Ascending aorta (tissue), 2 donors: ENCODE measurements at places on chromosomes 12 and 14.
A peak's percentile ranks its signal among the peaks of the same experiment; 100 is the strongest.

DNA sequence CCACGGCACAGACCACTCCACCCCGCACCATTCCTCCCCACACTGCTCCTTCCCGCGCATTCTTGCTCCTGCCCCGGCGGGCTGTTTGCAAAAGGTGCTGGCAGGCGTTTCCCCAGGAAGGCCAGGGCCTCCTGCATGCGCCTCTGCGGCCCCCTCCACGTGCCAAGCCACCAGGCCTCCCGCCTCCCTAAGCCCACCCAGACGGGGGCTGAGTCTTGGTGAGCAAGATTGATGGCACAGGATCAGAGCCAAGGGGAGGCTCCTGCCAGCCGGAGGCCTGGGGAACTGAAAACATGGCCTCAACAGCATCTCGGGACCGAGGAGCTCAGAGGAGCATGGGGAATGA lies 328.3 kb upstream of the DIO3 start:
- no peak overlapping the region for H3K27ac ChIP-seq
- H3K4me1 ChIP-seq, result no peaks in the 10 kb centered on the region
- DNase-seq, result no peak

GRCh38 chr14:89957791-89958190 lies 2.1 kb downstream of the TDP1 start:
- no peaks in the 10 kb centered on the region for H3K27me3 ChIP-seq
- no peaks in the 10 kb centered on the region for H3K36me3 ChIP-seq
- H3K4me3 ChIP-seq, result no peak overlapping the region
- no peak for DNase-seq
- H3K27ac ChIP-seq, result no peak overlapping the region

DNA sequence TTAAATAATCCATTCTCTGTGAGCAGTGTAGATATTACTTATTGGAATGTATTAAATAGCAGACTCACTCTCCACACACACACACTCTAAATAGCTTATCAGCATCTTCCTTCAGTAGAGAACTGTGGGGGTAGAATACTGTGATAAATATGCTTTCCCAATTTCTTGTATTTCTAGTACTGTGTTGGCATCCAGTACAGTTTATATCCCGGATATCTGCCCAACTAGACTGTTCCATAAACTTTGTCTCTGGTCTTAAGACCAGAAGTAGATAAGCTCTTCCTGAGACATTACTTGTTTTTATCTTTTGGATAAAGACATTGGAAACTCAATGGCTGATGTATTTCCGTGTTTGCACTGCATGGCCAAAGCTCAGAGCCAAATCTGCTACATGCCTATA lies 136.2 kb upstream of the PDZRN4 start:
- no peaks in the 10 kb centered on the region for H3K36me3 ChIP-seq
- H3K4me3 ChIP-seq, result no peak overlapping the region
- peaks cover 2% of the 10 kb centered on the region for H3K4me1 ChIP-seq
- no peak for DNase-seq

GRCh38 chr12:69884386-69884785 lies 59.4 kb downstream of the MYRFL start:
- H3K4me3 ChIP-seq, result no peak overlapping the region
- no peaks in the 10 kb centered on the region for H3K27me3 ChIP-seq
- no peak for DNase-seq

DNA sequence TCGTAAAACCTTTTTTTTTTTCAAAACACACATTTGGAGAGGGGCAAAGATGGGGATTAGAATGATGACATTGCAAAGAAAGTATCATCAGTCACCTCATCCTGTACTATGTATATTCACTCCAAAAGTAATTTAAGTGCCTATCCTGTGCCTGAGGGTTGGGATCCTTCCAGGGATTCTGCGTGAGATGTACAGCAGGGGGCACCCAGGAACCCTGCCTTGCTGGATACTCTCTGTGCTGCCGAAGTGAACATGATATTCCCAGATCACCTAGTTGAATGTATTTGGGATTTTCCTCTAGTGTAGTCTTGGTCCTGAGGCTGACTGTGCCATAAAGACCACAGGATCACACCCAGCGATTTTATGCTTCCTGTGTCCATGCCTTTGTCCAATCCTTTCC lies 372.7 kb downstream of the IPO8 start:
- H3K27ac ChIP-seq, result no peak overlapping the region
- H3K4me1 ChIP-seq, result no peaks in the 10 kb centered on the region
- no peak overlapping the region for H3K4me3 ChIP-seq
- no peak for DNase-seq
- H3K36me3 ChIP-seq, result no peaks in the 10 kb centered on the region
- H3K27me3 ChIP-seq, result no peaks in the 10 kb centered on the region

GRCh38 chr12:56079723-56080555 lies at the start of gene ERBB3:
TSS of gene ERBB3 (plus strand) at chr12:56080165. CDS start at chr12:56080301, 136 bp downstream.
- H3K36me3 ChIP-seq, result no peaks in the 10 kb centered on the region
- peak within 1 kb of the TSS; percentile 72 for H3K4me3 ChIP-seq
- H3K27ac ChIP-seq, result peak within 1 kb of the TSS; percentile 75
- H3K27me3 ChIP-seq, result no peaks in the 10 kb centered on the region
- peak; percentile 31 for DNase-seq

- peak overlapping the region; percentile 41 for H3K4me3 ChIP-seq
- H3K36me3 ChIP-seq, result no peaks in the 10 kb centered on the region
- H3K27ac ChIP-seq, result no peak overlapping the region
- no peaks in the 10 kb centered on the region for H3K27me3 ChIP-seq
- H3K4me1 ChIP-seq, result no peaks in the 10 kb centered on the region
Measured at GRCh38 chr12:2783936-2784600, 10.7 kb upstream of the FKBP4 start.

DNA sequence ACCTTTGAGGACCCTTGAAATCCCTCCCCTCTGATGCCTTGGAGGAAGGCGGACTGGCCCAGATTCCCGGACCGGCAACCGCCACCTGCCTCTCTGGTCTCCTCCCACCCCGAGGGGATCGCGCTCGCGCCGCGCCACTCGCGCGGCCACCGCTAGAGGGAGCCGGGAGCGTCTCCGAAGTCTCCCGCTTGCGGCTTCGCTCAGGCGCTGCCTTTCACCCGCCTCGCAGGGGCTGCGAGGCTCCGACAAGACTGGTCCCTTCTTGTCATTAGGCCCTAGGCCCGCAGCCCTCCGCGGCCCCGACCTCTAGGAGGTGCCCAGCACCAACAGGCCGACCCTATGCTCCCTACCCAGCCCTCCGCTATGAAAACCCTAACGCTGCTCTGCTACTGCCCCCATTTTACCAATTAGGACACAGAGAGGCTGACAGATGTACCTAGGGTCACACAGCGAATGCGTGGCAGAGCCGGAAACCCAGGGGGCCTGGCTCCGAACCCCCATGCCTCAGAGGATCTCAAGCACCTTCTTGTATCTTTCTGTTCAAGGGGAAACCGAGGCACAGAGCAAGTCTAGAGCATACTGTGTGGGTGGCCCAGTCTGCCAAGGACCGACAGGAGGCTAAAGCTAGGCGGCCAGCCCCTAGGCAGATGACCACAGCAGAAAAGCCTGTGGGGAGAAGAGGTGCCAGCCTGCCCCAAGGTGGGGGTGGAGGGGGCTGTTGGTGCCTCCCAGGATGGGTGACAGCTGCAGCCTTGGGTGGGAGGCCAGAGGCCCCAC lies 21.4 kb upstream of the VSX2 start:
- peaks cover 4% of the 10 kb centered on the region for H3K27me3 ChIP-seq
- peak overlapping the region; percentile 42 for H3K4me3 ChIP-seq
- no peaks in the 10 kb centered on the region for H3K36me3 ChIP-seq
- H3K4me1 ChIP-seq, result no peaks in the 10 kb centered on the region
- no peak overlapping the region for H3K27ac ChIP-seq

- H3K27ac ChIP-seq, result no peak overlapping the region
- no peaks in the 10 kb centered on the region for H3K36me3 ChIP-seq
- DNase-seq, result peak; percentile 52
- no peaks in the 10 kb centered on the region for H3K27me3 ChIP-seq
- H3K4me1 ChIP-seq, result peaks cover 10% of the 10 kb centered on the region
Measured at GRCh38 chr14:99157676-99158075, 114.3 kb downstream of the BCL11B start.

GRCh38 chr14:90676912-90677311 lies 139.3 kb downstream of the TTC7B start:
- peaks cover 9% of the 10 kb centered on the region for H3K4me1 ChIP-seq
- H3K4me3 ChIP-seq, result no peak overlapping the region
- DNase-seq, result no peak
- peak overlapping the region; percentile 92 for H3K27ac ChIP-seq

- DNase-seq, result no peak
- H3K27me3 ChIP-seq, result no peaks in the 10 kb centered on the region
- H3K4me1 ChIP-seq, result no peaks in the 10 kb centered on the region
Measured at GRCh38 chr14:58501214-58501816, 73.8 kb downstream of the KIAA0586 start.

- H3K4me1 ChIP-seq, result peaks cover 12% of the 10 kb centered on the region
- peak; percentile 80 for DNase-seq
- H3K4me3 ChIP-seq, result peak overlapping the region; percentile 59
Measured at GRCh38 chr14:76955575-76956315, 72.8 kb downstream of the IRF2BPL start.

DNA sequence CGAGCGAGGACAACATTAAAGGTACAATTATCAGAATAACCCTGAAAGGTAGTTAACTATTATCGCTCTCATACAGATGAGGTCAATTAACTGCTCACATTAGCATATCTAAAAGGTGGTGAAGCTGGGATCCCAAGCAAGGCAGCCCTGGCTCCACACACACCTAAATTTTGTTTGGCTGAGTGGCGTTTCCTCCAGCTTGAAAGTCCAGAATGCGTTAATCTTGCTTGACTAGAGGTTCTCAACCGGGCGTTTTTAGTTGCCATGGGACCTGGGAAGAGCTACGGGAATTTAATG lies 531 bp downstream of the DLGAP5 start:
- no peaks in the 10 kb centered on the region for H3K27me3 ChIP-seq
- no peaks in the 10 kb centered on the region for H3K4me1 ChIP-seq
- no peak for DNase-seq

GRCh38 chr12:91074154-91074709 lies 16.4 kb upstream of the KERA start:
- H3K27me3 ChIP-seq, result no peaks in the 10 kb centered on the region
- H3K27ac ChIP-seq, result peak overlapping the region; percentile 51
- H3K4me1 ChIP-seq, result no peaks in the 10 kb centered on the region
- no peak for DNase-seq
- H3K4me3 ChIP-seq, result peak overlapping the region; percentile 23

DNA sequence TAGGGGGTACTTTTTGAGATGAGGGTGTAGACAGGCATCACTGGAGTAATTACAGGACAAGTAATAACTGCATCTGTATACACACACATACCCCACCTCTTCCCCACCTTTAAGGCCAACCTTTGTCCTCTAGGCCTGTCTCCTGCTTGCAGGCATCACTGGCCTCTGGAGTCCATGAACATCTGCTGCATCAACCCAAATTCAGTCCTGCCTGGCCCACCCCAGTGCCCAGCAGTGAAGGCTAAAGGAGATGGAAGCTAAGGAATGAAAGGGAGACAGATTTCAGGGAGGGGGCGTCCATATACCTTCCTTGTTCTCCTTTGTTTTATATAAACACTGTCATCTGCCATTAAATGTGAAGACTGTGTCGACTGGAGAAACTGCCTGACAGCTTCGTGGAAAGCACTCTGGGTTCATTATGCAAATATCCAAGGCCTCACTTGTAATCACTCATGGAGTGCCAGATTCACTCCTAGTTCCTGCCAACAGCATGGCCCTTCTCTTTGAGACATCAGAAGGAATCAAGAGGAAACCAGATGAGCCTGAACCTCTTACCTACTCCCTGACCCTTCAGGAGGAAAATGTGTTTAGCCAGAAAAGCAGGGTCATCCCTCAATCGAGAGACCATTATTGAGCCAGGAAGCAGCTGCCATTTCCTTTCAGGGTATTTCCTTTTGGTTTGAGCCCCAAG lies 64.4 kb downstream of the SERPINA3 start:
- no peaks in the 10 kb centered on the region for H3K36me3 ChIP-seq
- DNase-seq, result no peak
- no peak overlapping the region for H3K4me3 ChIP-seq
- no peaks in the 10 kb centered on the region for H3K4me1 ChIP-seq

GRCh38 chr12:8471090-8471489 lies 15.3 kb downstream of the CLEC6A start:
- no peaks in the 10 kb centered on the region for H3K36me3 ChIP-seq
- DNase-seq, result no peak
- H3K27me3 ChIP-seq, result no peaks in the 10 kb centered on the region
- no peaks in the 10 kb centered on the region for H3K4me1 ChIP-seq

DNA sequence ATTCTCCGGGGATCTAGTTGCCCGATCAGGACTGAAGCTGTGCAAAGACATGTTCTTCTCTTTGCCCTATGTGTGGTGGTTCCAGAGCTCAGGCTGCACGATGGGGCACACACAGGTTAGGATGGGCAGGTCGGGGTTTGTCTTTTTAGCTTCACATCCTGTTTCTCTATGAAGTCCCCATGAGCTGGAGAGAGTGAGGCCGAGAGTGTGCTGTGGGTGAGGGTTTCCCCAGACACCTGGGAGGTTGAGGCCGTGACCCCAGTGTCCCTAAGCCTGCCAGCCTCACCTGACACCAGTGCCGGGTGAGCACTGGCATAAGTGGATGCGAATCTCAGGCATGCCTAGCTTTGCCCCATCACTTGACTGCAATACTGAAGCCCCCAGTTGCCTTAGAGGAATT lies 32.9 kb upstream of the IGF1 start:
- DNase-seq, result no peak
- H3K36me3 ChIP-seq, result no peaks in the 10 kb centered on the region
- no peak overlapping the region for H3K27ac ChIP-seq
- no peak overlapping the region for H3K4me3 ChIP-seq
- no peaks in the 10 kb centered on the region for H3K4me1 ChIP-seq

DNA sequence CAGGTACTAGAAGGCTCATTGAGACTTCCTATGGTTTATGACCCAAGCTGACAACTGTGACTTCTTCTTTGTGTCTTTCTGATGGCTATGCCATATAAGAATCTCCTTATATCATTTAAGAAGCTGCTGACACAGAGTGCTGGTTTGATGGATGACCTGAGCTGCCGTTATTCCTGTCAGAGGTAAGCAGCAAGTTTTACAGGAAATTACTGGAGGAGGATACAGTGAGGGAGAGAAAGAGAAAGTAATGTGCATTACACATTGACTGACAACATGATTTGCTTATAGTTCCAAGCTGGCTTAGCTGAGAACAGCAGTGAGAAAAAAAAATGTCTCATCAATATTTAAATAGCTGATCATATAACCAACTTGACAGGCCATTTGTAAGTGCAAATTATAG lies 981.4 kb downstream of the FSCB start:
- no peaks in the 10 kb centered on the region for H3K27me3 ChIP-seq
- no peaks in the 10 kb centered on the region for H3K36me3 ChIP-seq
- DNase-seq, result no peak
- no peak overlapping the region for H3K27ac ChIP-seq
- no peak overlapping the region for H3K4me3 ChIP-seq
- H3K4me1 ChIP-seq, result no peaks in the 10 kb centered on the region

- H3K27ac ChIP-seq, result no peak overlapping the region
- no peaks in the 10 kb centered on the region for H3K27me3 ChIP-seq
- H3K36me3 ChIP-seq, result no peaks in the 10 kb centered on the region
- H3K4me1 ChIP-seq, result no peaks in the 10 kb centered on the region
- H3K4me3 ChIP-seq, result no peak overlapping the region
Measured at GRCh38 chr14:63174760-63175191, 29.5 kb upstream of the RHOJ start.

DNA sequence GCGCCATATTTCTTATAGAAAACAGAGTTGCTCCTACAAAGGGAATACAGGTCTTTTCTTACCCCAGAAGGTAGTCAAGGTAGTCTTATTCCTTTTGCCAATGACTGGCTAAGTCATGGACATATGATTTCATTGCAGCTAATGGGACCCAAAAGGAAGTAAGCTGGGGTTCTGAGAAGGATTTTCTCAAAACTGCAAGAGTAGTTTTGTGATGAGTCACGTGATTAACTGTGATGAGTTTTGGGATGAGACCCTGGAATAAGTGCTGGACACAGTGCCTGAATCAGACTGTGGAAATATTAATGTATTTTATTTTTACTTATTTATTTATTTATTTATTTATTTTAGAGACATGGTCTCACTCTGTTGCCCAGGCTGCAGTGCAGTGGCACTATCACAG lies 13.4 kb upstream of the NIN start:
- no peak for DNase-seq
- no peak overlapping the region for H3K27ac ChIP-seq
- H3K36me3 ChIP-seq, result no peaks in the 10 kb centered on the region
- no peaks in the 10 kb centered on the region for H3K4me1 ChIP-seq
- no peaks in the 10 kb centered on the region for H3K27me3 ChIP-seq
- H3K4me3 ChIP-seq, result no peak overlapping the region
